Activated CD4-positive, alpha-beta T cell treated with anti-CD3 and anti-CD28 coated beads, Interleukin-2, amount 10 ng/mL, durations not matched to agents 7 days and 5 days (primary cell): ENCODE measurements at places on chromosomes 6 and 20.

DNA sequence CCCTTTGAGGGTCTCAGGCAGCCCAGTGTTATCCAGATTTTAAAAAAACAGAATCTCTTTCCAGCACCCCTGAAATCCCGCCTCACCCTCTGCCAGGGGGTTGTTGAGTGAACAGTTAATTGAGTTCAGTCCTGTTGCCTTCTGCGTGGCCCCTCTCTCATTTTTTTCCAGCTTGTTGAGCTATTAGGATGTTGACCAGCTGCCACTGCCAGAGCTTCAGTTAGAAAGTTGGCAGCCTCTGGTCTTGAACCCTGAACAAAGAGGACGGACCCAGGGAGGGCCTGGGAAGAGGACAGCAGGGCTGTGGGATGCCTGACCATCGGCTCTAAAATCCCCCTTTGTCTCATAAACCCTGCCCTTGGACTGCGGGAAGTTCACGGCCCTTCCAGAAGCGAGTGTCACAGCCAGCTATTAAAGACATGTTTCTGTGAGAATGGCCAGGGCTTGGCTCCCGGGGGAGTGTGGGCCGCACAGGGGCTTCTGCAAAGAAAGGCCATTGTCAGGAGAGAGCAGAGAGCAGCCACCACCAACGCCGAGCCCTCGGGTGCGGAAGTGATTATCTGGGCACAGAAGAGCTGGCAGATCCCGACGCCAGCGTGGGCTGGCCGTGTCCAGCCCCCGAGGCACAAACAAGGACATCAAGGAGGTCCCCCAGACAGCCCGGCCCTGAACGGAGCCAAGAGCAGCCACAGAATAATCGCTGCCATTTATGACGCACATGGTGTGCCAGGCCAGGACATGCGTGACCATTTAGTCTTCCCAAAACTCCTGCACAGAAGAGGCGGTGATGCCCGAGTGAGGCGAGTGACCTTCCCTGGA, 189.0 kb downstream of the ANKRD60 start:
- no peak for DNase-seq

- no peak for DNase-seq
Measured at GRCh38 chr6:69422475-69422874, 374.3 kb downstream of the LMBRD1 start.

DNA sequence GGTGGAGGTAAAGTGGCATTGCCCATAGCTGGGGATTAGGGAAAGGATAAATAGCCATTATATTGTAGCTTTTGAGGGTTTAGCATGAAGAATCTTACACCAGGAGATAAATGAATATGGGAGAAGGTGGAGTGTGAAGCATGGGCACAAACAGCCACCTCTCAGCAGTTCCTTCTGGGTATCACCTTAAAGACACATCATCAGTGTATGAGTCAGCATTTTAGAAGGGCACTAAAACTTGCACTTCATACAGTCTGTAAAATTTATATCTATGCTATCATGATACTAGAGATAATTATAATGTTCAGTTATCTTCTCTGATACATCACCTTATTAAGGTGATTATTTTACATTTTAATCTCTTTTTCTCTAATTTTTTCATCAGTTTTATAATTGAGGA, 25.3 kb downstream of the SLC35A1 start:
- no peak for DNase-seq

DNA sequence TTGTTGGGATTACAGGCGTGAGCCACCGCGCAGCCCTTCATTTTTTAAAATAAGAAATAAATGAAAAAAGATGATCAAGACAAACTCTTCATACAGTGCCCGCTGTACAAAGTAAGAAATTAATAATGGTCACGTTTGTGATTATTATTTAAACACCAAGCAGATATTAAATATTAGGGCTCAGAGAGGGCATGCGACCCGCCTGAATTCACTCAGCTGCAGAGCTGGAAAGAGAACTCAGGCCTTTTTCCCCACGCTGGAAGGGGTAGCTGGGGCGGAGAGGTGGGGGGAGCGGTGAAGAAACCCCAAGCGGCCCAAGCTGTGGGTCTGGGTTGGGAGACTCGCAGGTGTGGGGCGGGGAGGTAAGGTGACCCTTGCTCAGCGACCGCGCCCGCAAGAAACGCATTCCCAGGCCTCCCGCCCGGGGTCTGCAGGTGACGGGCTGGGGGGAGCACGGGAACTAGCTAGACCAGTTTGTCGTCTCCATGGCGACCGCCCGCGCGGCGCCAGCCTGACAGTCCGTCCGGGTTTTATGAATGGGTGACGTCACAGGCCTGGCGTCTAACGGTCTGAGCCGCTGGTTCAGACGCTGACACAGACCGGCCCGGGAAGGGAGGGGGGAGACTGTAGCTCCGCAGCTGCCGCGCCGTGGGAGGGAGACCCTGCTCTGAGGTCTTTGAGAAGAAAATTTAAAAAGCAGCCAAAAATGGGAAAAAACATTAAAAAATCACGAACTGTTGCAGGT, 1.1 kb upstream of the ID1 start:
- peak; percentile 85 for DNase-seq
